ENCODE measurements at places on chromosomes 1 and 21. TPM values are rescaled to one million over a fixed set of nuclear protein-coding genes. Genes with fewer than 3 reads are reported as not detected.

The CPT2 gene
- 13.7 TPM for total RNA-seq

The PGBD5 gene
- total RNA-seq, result under 0.01 TPM

The SPATA17 gene
- total RNA-seq, result under 0.01 TPM

The TMEM200B gene
- not detected for total RNA-seq

The ITLN1 gene
- 0.42 TPM for total RNA-seq

The OR10J1 gene
- not detected for total RNA-seq

The RNF223 gene
- total RNA-seq, result not detected

The LAMB3 gene
- total RNA-seq, result 12.4 TPM

The TNFRSF4 gene
- total RNA-seq, result 3.3 TPM

The TNFRSF25 gene
- 60.7 TPM for total RNA-seq

The CLCA1 gene
- total RNA-seq, result not detected

The GRIK3 gene
- under 0.01 TPM for total RNA-seq

The PTPN7 gene
- 51.7 TPM for total RNA-seq

The CD2 gene
- 110 TPM for total RNA-seq

The ACTN2 gene
- total RNA-seq, result under 0.01 TPM

The S100A16 gene
- not detected for total RNA-seq

The TNFSF18 gene
- 0.10 TPM for total RNA-seq

The HSPB7 gene
- not detected for total RNA-seq

The OR2T11 gene
- total RNA-seq, result 0.21 TPM

The C1orf141 gene
- total RNA-seq, result under 0.01 TPM

The CELA3B gene
- total RNA-seq, result not detected

The DIO1 gene
- 0.21 TPM for total RNA-seq

The CLDN14 gene
- total RNA-seq, result not detected

The WNT4 gene
- not detected for total RNA-seq

The GRIK1 gene
- total RNA-seq, result not detected

The CD1D gene
- total RNA-seq, result 13.9 TPM

The PRKAA2 gene
- under 0.01 TPM for total RNA-seq

The PRDM16 gene
- total RNA-seq, result not detected

The ZNF695 gene
- total RNA-seq, result 0.52 TPM

The LCE1B gene
- not detected for total RNA-seq

The ERICH3 gene
- under 0.01 TPM for total RNA-seq

The SPRR3 gene
- total RNA-seq, result not detected

The CFH gene
- total RNA-seq, result 1.6 TPM

The PCAT6 gene
- not detected for total RNA-seq

The IL22RA1 gene
- not detected for total RNA-seq

The CITED4 gene
- total RNA-seq, result 14.4 TPM

The FAM177B gene
- total RNA-seq, result 0.63 TPM

The PLPPR4 gene
- not detected for total RNA-seq

The TSNAX gene
- 27.3 TPM for total RNA-seq
